D721Med (cell line): ENCODE measurements at places on chromosomes 3 and 15.
A peak's percentile ranks its signal among the peaks of the same experiment; 100 is the strongest.

GRCh38 chr3:19967812-19968211 is 20.9 kb downstream of the RAB5A start:
- DNase-seq = no peak

DNA sequence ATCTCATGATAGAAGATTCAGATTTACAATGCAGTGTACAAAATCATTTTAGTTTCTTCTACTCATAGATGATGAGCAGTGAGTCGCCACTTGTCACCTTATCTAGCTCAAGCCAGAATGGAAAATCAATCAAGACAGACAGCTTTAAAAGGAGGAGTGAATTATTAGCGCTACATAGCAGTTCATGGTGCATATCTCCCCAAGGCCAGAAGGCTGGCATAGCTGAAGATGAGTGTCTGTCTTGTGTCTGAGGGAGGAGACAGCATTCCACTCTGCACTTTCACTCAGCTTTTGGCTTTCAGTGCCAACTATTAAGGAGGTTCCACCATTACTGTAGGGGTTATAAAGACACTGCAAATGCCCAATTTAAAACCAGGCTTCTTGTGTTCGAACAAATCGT is 804.1 kb upstream of the LMCD1 start:
- DNase-seq = no peak

GRCh38 chr3:131501949-131502348 is 822 bp downstream of the MRPL3 start:
- DNase-seq = no peak

DNA sequence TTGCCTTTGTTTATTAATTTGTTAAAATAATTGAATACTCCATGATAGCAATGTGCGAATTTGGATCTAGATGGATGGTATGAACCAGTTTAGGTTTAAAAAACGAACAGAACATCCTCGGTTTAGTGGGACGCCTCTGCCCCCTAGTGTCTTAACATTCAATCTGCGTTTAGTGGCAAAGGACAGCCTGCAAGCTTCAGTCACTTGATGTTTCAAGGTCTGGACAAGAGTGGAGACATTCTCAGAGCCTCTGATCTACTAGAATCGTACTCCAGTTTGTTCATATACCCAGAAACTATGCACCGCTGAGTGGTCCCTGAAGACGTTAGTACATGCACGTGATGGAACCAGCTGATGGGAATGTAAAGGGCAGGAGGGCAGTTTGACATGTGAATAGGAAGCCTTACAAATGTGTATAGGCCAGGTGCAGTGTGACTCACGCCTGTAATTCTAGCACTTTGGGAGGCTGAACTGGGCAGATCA is 17.8 kb upstream of the ATP13A4 start:
- DNase-seq = no peak

GRCh38 chr15:88617031-88617722 is 4.0 kb upstream of the AEN start:
- DNase-seq = no peak

DNA sequence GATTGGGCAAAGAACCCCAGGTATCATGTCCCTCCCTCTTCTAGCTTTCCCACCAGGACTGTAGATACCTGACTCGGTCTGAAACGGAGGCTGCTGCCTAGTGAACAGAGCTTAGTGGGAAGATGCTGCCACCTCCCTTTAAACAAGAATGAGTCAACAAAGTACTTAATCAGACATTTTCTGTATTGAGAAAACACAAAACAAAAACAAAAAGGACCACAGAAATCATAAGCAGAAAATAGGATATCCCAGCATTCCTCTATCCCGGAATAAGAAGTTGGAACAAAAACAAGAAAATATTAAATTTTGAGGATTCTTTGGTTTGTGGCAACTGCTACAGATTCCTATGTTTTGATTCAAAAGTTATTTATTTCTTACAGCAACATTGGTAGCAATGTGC is 51.7 kb upstream of the COL8A1 start:
- DNase-seq = no peak

- DNase-seq = no peak
Measured at GRCh38 chr3:108403198-108403597, 106.8 kb downstream of the HHLA2 start.

DNA sequence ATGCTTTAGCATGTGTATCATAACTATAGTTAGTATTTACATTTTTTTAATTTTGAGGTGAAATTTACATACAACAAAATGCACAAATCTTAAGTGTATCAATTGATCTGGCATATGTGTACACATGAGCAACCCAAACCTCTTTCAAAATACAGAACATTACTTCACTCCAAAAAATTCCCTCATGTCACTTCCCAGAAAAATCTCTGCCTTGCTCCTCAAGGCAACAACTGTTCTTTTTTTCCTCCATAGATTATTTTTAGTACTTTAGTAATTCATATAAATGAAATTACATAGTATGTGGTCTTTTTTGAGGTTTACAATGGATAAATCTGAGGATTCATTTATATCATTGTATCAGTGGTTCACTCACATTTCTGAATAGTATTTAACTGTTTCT is 84.9 kb downstream of the TRIM42 start:
- DNase-seq = no peak

- DNase-seq = no peak
Measured at GRCh38 chr3:171428321-171428787, 31.9 kb downstream of the TNIK start.

- no peak for DNase-seq
Measured at GRCh38 chr3:126028096-126028495, 55.8 kb downstream of the SLC41A3 start.

GRCh38 chr3:113571360-113571759 is 39.0 kb downstream of the SIDT1 start:
- no peak for DNase-seq

- DNase-seq = no peak
Measured at GRCh38 chr3:57256844-57257243, 29.3 kb downstream of the APPL1 start.

GRCh38 chr3:151156618-151157216 is 46.3 kb downstream of the GPR171 start:
- peak; percentile 16 for DNase-seq

DNA sequence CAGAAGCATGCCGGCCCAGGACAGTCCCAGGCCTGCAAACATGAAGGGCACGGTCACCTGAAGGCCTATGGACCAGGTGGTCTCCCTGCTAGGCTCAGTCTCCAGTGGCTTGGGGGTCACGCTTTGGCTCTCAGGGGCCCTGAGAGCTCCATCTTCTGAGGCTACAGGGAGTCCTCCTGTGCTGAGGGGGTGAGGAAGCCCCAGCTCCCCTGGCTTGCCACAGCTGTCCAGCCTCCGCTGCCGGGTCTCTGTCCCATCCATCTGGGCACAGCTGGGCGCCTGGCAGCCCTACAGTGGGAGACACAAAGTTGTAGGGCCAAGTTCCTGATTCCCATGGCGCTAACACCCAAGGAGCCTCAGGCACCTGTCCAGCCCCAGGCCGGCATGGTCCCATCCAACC is 16.0 kb downstream of the SLC41A3 start:
- DNase-seq = no peak

DNA sequence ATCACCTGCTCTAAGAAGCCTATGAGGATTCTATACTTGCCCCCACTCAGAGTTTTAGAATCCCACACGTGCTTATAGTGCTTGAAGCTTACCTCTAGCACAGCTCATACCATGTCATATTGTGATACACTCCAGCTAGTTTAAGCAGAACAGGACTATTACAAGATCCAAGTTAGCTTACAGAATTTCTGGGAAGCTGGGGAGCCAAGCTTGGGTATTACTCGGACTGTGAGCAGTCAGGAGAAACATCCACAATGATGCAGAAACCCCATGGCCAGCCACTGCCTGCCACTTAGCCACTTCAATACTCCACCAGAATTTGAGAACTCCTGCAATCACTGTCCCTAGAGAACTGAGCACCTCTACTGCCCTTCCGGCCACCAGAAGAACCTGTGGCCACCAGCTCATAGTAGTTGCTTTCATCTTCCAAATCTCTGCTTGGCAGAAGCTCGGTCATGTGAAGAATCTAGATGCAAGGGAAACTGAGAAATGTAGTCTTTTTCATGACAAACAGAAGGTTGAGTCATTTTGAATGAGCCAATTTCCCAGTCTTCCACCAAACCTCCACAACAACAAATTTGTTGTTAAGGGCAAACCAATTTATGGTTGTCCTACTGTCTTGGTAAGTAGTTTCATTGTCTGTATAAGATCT is 27.7 kb upstream of the SSR3 start:
- no peak for DNase-seq

DNA sequence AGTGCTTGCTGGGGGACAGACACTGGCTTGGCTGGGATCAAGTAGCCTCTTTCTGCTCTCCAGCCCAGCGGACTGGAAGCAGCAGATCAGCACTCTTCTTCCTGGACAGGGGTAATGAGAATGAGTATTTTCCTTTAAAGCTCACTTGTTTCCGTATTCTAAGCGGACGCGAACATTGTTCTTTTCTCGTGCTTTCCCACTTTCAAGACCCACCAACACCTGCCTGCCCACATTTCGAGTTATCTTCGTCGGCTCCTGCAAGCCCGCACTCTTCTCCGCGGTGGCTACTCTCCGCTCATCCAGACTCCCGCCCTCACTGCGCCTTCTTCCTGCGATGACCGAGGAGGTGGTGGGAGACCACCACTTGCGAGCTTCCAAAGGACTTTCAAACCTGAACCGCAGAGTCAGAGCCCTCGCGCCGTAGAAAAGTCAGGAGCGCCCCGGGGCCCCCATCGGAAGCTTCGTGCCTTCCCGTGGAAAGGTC is 1.6 kb upstream of the PPM1L start:
- no peak for DNase-seq

DNA sequence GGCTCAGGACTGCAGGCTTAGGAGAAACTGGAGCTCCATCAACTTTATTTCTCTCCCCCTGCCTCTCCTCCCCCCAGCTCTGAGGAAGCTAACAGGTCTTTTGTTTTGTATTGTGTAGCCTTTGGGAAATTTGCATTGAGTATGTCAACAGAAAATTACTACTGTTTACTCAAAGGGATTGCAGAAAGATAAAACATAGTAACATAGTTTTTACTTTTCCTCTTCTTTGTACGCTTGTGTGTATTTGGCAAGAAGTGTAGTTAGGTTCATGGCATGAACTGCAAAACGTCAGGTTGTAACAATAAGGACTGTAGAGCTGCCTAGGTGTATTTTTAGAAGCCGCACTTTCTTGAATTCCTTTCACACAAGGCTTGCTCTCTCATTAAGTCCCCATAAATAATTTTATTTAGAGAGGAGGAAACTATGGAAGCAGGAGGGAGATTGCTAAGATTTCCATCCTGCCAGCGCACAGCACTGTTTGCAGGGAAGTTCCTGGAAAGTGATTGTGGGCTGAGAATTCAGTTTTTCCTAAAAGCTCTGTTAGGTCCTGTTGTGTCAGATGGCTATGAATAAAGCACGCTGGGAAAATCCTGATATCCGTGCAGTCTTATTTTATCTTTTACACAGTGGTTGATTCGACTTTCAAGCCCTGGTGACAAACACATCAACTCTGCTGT is 21.1 kb upstream of the SATB1 start:
- DNase-seq = no peak

- no peak for DNase-seq
Measured at GRCh38 chr3:144341471-144341870, 369.8 kb downstream of the DIPK2A start.

DNA sequence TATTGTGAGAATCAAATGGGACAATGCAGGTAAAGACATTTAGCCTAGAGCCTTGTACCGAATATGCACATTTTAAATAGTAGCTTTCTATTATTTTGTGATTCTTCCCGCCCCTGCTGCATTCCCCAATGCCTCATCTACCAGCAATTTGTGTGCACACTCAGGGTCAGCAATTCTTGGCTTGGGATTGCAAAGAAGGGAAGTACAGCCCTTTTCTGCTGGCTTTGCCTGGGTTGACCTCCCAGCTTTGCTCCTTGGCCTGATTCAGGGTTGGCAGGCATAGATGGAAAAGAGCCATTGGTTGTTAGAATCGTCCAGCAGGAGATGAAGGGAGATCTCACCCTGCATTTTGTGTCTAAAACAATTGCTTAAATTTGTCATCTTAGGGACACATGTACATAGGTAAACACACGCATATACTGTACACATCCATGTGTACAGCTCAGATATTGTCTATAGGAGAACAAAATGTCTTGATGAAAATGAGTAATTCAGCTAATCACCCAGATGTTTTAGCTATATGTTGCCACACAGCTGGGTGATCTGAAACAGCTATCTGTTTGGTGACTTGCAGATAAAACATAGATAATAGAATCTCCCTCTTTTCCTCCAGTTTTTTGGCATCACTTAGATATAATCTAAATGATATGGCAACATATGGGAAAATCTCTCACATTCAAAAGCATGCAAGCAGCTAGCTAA is 340.9 kb upstream of the TBL1XR1 start:
- DNase-seq = no peak

DNA sequence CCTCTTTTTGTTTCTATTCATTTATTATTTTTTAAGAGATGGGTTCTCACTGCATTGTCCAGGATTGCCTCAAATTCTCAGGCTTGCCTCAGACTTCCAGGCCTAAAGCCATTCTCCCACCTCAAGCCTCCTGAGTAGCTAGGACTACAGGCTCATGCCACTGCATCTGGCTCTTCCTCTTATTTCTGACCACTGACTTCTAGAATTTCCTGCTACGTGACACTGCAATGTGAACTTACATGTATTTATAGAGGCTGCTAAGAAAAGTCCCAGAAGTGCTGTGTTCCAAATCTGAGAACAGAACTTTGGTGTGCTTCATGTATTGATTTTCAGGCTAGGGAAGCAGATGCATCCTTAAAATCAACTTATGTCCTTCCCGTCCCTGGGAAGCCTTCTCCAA is 407.4 kb downstream of the RSL24D1 start:
- DNase-seq = no peak

- DNase-seq = no peak
Measured at GRCh38 chr3:160719710-160720109, 36.3 kb upstream of the PPM1L start.

- no peak for DNase-seq
Measured at GRCh38 chr3:177377166-177377565, 179.9 kb upstream of the TBL1XR1 start.

DNA sequence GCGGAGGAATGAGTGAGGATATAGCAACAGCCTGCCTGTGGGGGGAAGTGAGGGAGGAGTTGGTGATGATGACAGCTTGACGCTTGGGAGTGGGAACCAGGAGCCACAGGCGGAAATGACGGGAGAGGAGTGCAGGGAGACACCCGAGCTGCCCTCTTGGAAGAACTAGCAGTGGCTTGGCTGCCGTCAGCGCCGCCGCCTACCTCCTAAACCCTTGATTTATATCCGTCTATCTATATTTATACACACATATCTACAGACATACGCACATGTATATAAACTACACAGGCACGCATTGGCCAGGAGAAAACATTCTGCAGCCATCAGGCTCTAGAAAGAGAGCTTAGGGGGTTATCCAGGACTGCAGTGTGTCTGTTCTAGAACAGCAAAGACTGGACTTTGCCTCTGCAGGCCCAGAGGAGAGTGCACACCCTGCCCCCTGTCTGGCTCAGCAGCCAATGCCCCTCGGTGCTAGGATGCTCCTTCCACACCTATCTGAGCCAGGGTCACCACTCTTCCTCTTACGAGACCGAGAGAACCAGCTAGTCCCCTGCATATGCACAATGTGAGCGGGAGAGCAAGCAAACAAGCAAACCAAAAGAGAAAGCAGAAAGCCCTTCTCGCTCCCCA is 45.3 kb upstream of the MAGEF1 start:
- DNase-seq = no peak
